Amniotic stem cell (primary cell): ENCODE measurements at places on chromosomes 2 and 18.
A peak's percentile ranks its signal among the peaks of the same experiment; 100 is the strongest.

GRCh38 chr2:202530038-202530437, 104.7 kb upstream of the FAM117B start:
- no peak for DNase-seq

DNA sequence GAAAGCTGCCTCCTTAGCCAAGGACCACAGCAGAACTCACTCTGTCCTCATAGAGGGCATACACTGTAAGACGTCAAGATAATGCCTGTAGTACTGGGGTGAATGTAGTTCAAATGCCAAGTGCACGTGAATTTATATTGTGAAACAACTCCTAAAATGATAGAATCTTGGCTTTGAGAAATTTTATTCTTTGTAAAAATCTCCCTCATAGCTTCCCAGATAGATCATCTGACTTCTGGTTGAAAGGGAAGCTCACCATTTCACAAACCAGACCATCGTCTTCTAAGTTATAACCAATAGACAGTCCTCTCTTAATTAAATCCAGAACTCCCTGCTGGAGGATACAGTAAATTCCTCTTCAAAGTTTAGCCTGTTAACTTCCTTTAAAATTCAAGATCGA, 110.9 kb upstream of the MSTN start:
- DNase-seq = no peak

DNA sequence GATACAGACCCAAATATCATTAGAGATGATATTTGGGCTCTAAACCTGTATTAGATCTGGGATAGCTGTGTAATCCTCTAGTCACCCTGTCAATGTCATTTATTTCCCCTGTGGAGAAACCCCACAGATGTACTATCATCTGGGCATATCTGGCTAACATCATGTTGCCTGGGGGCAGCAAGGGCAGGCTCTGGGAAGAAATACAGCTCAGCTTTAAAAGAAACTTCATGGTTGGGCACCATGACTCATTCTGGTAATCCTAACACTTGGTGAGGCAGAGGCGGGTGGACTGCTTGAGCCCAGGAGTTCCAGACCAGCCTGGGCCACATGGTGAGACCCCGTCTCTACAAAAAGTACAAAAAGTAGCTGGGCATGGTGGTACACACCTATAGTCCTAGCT, 282.5 kb downstream of the SLC8A1 start:
- peak; percentile 7 for DNase-seq

- no peak for DNase-seq
Observed at GRCh38 chr2:133821107-133821760, 253.0 kb upstream of the NCKAP5 start.

DNA sequence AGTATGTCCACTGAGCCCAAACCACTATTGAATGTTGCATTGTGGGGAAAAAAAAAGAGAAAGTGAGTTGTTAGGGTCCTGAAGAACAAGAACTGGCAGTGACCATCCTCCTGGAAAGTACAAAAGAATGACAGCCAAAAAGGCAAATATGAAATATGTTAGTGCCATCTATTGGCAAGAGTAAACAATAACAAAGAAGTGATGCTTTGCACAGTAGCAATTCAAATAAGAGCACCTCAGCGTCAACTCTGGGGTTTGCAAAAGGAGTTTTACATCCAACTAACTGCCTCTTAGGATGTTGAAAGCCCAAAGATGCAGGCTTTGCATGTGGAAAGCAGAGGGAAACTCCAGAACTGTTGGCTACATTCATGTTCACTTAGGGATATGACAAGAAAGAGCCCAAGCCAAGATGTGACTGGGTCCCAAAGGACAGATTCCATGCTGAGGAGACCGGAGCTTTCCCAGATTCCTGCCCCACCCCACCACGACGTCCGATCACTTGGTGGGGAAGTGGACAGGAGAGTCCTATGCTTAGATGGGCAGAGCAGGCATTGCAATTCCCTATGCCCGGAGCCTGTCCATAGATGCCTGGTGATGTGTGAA, 15.6 kb downstream of the TRABD2A start:
- DNase-seq = no peak

- DNase-seq = peak; percentile 62
Observed at GRCh38 chr2:85066874-85067351, 66.3 kb upstream of the TCF7L1 start.

GRCh38 chr18:74914052-74914591, 294.8 kb downstream of the PTGR3 start:
- DNase-seq = no peak

DNA sequence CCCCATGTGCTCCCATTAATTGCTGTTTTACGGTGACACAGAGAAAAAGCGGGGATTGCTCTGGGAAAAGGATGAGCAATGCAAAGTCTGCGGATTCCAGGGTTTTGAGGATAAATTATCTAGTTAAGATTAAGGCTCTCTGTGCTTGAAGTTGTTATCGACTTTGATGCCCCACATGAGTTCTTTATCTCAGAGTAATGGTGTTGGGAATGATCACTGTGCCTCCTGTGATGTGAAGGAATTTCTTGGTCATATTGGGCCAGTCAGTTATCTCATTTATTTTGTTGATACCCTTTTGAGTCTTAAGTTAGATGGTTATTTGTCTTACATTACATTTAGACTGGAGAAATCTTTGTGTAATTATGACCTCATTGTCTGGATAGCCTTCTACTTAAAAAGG, 184.6 kb upstream of the MEX3C start:
- DNase-seq = no peak

- DNase-seq = no peak
Observed at GRCh38 chr2:168025487-168026202, 221.8 kb downstream of the STK39 start.

GRCh38 chr2:207095963-207096362, 69.8 kb downstream of the KLF7 start:
- no peak for DNase-seq

DNA sequence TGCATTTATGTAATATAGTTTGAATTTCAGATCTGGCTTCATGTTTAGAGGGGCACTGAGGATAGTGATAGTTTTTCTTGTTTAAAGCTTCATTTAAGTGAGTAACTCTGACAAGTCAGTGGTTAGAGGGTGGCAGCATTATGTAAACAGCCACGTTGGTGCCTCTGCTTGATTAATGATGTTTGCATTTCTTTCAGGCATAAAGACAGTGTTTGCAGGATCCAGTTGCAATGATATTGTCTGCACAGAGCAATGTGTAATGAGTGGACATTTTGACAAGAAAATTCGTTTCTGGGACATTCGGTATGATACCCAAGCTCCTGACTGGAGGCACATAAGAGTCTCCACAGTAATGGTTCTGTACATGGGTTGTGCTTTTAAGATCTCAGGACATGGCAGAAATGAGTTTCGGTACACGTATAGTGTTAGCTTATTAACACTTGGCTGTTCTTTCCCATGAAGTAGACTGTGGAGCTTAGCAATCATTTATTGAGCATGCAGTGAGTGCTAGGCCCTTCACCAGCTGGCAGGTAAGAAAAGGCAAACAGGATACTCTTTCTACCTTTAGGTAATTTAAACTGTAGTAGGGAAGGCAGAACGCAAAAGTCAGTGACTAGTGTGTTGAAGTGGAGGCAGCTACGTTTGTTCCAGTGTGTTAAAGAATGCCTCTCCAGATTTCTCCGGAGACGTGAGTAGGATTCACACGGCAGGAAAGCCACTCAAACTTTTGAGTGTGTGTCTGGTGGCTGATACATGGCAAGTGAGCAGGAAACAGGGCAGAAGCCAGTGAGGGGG, 17.4 kb upstream of the SAG start:
- DNase-seq = no peak
